Neural crest cell (in vitro differentiated cells): ENCODE measurements at places on chromosomes 12 and 14.

DNA sequence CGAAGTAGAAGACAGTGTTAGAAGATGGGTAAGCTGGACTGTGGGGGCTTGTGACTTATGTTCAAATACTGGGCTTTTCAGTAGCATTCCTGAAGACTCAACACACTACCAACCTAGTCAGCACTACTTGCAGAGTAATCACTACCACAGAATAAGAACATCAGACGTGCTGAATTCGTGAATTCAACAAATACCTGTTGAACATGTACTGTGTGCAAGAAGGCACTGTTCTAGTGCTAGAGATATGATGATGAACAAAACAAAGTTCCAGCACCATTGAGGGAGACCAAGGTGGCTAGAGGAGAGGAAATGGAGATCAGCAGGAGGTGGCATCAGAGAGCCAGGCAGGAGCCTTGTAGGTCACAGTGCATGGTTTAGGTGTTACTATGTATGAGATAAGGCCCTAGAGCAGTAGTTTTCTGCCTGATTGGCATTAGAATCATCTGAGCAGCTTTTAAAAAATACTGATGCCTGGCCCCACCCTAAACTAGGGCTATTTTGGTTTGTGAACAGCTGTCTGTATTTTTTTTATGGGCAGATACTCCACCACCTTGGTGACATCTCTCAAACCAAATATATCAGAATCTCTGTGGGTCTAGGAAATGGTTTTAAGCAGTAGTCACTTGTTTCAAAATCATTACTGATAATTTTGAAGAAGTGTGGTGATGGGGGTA is 26.8 kb downstream of the FERMT2 start:
- no peak for DNase-seq

DNA sequence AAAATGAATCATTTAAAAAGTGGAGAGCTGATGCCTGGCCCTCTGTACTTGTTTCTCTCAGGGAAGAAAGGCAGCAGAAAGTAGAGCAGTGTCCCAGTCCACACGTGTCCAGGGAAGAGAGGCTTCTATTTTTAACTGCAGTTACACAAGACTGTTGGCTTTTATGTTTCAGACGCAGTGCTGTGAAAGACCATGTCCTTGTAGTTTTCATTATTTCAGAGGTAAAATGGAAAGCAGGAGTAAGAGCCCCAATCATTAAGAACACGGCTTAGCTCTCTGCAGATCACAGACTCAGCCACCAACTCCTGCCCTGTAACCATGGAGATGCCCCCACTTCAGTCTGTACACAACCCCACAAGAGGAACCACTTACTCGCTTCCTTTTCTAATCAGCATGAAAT is 336.3 kb downstream of the DAD1 start:
- no peak for DNase-seq

GRCh38 chr12:23564451-23565152 is 384.9 kb downstream of the SOX5 start:
- no peak for DNase-seq

DNA sequence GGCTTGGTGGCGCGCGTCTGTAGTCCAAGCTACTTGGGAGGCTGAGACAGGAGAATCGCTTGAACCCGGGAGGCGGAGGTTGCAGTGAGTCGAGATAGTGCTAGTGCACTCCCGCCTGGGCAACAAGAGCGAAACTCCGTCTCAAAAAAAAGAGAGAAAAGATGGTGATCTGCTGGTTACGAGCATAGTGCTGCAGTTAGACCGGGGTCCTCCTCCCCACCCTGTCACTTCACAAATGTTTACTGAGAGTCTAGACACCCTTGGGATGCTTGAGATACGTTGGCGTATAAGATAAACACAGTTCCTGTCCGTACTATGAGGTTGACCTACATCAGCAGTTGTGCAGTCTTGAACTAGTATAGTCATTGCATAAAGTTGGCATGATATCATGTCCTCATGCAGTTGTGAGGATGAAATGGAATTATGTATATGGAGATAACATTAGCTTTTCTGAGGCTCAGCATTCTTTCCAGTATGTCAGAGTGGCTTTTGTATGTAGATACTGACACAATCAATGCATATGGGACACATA is 787 bp downstream of the ACAD10 start:
- DNase-seq = no peak

DNA sequence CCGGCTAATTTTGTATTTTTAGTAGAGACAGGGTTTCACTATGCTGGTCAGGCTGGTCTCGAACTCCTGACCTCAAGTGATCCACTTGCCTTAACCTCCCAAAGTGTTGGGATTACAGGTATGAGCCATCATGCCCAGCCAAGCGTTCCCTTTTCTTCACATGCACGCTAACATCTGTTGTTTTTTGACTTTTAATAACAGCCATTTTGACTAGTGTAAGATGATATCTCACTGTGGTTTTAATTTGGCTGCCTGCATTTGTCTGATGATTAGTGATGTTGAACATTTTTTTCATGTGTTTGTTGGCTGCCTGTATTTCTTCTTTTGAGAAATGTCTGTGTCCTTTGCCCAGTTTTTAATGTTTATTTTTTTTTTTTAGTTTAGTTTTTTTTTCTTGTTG is 10.2 kb upstream of the YARS2 start:
- DNase-seq = no peak
